Activated T-cell treated with anti-CD3 and anti-CD28 coated beads, Interleukin-2, amount 50 U/mL, for 48 hours (primary cell): ENCODE measurements at places on chromosomes 3 and 15.

DNA sequence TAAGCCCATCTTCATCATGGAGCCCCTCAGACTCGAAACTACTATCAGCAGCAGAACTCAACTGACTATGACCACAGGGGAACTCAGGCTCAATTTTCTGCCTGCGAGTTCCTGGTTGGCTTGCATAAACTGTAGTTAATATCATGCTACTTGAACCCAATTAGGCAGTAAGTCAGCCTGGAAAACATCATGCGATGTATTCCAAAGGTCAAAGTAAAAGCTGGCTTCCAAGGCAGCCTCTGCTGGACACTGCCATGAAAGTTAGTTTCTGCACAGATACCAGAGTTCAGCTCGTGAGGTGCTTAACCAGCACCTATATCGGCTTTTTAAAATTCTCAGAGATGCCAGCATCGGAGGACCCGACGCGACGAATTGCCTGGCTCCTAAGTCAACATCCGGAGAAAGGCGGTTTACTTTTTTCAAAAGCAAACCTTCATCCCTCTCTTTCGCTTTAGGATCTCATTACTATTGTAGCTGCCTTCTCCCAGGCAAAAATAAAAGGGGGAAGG, 3.8 kb downstream of the ANP32A start:
- no peak for DNase-seq

DNA sequence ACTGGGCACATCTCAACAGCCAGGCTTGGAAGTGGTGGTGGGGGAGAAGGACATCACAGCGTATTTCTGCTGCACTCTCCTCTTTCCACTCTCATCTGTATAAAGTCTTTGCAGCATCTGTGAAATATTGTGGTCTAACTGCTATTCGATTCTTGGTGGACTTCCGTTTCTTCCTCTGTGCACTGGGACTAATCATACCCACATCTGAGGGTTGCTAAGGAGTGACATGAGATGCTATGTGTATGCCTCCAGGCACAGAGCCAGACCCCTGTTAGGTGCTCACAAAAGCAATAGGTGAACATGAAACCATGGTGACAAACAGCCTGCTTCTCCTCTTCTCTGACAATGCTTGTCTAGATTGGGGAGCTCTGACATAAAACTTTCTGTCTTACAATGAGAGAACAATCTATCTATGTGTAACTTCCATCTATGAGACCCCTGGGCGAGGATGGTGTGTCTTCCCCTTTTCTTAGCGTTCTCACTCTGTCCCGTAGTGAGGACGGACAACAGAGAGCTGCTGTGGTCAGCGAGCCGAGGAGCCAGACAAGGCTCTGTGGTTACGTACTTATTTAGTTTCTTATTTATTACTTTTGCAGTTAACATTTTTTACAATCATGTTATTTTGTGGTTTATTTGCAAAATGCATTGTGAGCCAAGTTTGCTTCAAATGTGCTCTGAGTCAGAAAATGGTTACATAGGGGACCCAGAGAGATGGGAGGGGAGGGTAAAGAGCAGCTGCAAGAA, 196.7 kb upstream of the TPRG1 start:
- no peak for DNase-seq

DNA sequence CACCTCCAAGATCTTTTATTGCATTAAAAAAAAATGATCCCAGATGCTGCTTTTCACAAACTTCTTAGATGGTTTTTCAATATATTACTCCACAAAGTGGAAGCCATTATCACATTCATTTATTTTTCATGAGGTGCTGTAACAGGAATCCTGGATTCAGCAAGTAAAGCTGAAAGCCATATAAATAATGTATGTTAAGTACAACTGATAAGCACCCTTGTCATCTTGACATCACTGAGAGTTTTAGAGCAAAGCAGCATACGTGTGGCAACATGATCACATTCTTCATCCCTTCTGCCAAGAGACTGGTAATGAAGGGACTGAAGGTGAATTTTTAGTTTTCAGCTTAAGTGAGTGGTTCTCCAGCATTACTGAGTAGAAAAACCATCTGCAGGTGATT, 44.9 kb upstream of the LRRFIP2 start:
- DNase-seq: no peak

- no peak for DNase-seq
Measured at GRCh38 chr3:73364517-73364916, 260.2 kb downstream of the PDZRN3 start.

DNA sequence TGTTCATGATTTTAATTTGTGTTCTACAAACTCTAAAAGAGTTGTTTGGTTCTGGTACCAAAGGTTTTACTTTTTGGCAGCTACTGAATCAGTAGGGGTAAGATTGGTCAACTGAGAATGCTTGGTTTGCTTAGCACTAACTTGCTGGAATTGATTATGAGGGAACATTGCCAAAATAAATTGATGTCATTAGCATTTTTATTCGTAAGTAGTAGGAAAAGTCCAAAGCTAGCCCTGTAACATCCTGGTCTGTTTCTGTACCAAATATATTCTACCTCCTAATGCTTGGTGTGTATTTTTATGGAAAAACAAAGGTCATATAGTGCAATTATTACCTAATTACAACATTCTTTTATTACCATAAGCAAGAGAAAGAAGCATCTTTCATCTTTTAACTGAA, 35.9 kb upstream of the KPNA4 start:
- DNase-seq: no peak

DNA sequence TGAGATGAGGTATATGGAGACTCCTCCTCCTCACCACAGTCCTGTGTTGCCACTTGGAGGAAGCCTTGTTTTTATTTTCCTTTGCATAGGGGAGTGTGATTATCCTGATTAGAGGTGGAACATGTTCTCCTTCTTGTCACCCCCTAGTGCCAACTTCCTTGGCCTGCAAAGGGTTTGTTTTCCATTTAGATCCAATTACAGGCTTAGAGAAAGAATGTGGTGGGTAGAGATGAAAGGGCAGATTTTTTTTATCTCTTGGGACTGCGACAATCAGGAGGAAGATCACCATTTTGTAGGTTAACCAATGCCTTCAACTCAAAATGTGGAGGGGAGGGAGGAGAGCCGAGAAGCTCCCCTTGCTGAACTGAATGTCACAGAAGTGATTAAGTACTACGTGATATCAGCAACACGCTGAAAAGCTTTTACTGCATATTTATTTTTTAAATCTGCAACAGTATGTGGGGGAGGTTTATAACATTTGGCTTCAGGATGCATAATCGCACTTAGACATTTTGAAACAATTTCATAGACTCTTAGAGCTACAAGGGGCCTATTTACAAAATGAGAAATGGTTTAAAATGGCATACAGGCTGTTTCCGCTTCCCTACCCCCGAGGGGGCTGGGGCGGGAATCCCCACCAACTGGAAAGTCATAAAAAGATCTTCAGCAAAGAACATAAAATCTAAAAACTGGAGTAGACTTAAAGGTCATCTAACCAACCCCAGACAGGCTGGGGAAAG, 2.4 kb downstream of the LMCD1 start:
- no peak for DNase-seq

DNA sequence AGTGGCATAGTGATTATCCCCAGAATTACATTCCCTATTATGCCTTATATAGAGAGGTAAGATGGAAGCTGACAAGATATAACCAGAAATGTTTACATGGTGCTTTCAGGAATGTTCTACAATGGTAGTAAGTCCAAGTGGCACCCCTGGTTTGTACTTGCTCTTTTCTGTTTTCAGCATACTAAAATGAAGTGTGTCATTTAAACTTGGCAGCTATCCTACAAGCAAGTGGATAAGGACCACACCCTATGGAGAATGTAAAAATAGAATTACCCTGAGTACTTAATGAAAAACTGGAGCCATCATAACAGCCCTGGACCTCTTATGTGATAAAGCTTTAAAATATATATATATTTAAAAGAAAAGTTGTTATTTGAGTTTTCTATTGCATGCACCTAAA, 1012.7 kb upstream of the CADM2 start:
- DNase-seq: no peak

GRCh38 chr3:130644628-130645253, 101.9 kb downstream of the PIK3R4 start:
- no peak for DNase-seq

- no peak for DNase-seq
Measured at GRCh38 chr3:111506435-111506834, 35.6 kb upstream of the CD96 start.

DNA sequence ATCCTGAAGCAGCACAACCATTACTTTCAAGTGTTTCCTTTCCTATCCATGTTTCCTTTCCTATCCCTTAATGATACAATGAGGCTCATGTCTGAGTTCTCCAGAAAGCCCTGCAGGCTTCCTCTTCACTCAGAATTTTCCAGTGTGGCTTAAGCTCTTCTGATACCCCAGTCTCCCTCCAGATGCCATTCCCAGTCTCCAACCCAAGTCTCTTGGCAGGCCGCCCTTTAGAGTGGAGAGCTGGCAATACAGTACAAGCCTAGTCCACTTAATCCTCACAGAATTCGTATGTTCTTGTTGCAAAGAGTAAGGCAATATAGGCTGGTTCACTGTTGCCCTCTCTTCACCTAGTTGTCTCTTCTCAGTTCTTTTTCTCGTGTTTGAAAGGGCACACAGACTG, 503.9 kb upstream of the MDFIC2 start:
- no peak for DNase-seq

- DNase-seq: no peak
Measured at GRCh38 chr15:22796079-22796478, 9.6 kb downstream of the NIPA1 start.

DNA sequence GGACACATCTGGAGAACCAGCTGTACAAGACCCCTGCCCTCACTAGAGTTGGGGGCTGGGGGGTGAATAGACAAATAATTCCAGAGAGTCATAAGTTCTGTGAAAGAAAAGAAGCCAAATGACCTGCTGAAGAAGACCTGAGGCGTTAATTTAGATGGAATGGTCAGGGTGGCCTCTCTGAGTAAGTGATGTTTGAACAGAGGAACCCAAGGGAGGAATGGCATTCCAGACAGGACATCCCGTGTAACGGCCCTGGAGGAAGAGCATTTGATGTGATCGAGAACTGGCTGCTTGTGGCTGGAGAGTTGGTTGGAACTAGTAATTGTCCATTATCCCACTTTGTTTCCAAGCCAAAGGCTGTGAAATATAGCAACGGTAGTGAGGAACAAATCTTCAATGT, 1.7 kb downstream of the NR2C2 start:
- no peak for DNase-seq

DNA sequence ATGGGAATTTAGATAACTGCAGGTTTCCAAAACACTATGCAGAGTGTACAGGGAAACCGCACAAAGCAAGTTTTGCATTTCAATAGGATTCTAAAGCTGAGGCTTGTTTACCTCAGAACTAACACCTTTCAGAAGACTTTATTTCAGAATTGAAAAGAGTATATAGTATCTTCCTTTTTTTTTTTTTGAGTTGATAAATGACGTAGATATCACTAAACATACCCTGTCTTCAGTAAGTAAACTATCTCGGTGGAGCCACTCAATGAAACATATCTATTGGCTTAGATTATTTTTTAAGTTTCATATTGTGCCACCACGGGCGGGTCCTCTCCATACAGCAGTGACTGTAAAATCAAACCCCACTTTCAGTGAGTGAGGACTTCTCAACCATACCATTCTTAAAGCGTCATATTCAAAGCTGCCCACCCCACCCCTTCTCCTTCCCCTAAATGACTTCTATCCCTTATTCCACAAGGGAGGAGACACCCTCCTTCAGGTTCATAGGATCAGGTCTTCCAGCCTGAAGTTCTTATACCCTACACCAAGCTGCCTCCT, 2.0 kb upstream of the TBL1XR1 start:
- no peak for DNase-seq

GRCh38 chr15:31089368-31090047, 12.0 kb downstream of the TRPM1 start:
- no peak for DNase-seq

DNA sequence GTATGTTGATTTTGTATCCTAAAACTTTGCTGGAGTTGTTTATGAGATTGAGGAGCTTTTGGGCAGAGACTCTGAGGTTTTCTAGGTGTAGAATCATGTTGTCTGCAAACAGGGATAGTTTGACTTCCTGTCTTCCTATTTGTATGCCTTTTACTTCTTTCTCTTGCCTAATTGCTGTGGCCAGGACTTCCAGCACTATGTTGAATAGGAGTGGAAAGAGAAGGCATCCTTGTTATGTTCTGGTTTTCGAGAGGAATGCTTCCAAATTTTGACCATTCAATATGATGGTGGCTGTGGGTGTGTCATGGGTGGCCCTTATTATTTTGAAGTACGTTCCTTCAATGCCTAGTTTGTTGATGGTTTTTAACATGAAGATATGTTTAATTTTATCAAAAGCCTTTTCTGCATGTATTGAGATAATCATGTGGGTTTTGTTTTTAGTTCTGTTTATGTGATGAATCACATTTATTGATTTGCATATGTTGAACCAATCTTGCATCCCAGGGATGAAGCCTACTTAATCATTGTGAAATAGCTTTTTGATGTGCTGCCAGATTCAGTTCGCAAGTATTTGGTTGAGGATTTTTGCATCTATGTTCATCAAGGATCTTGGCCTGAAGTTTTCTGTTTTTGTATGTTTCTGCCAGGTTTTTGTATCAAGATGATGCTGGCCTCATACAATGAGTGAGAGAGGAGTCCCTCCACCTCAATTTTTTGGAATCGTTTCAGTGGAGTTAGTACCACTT, 188.1 kb downstream of the MINAR1 start:
- no peak for DNase-seq

DNA sequence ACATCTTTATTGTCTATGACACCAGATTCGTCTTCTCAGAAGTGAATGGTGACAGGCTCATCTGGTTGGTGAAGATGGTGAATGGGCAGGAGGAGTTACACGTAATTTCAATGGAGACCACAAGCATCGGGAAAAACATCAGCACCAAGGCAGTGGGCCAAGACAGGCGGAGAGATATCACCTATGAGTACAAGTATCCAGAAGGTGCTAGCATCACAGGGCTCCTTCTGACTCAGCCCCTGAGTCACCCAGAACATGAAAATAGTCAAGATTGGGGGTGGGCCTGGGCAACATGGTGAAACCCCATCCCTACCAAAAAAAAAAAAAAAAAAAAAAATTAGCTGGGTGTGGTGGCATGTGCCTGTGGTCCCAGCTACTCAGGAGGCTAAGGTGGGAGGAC, 32.6 kb downstream of the TGM4 start:
- peak; percentile 36 for DNase-seq

GRCh38 chr3:102179326-102180177, 255.3 kb upstream of the ZPLD1 start:
- no peak for DNase-seq

- no peak for DNase-seq
Measured at GRCh38 chr15:101433396-101433795, 56.1 kb downstream of the PCSK6 start.

DNA sequence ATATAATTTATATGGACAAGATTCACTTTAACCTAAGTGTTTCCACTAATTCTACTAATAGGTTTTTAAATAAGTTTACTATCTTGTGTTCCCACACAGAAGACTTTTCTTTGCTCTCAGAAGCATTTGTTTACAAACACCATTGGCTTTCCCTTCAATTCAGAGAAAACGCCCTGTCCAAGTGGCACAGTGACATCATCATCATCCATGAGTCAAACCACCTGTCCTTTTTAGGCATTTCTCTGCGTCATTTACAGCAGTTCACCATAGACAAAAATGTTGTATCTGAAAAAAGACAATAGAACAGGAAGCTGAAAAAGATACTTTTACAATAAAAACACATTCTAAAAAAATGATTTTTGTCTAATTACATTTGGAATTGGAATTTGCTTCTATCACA, 9.3 kb upstream of the BCL2L10 start:
- no peak for DNase-seq

- no peak for DNase-seq
Measured at GRCh38 chr15:85554852-85555521, 174.6 kb downstream of the AKAP13 start.
